ENCODE measurements at places on chromosomes 7 and 10. TPM values are rescaled to one million over a fixed set of nuclear protein-coding genes. Genes with fewer than 3 reads are reported as not detected.

Gene FKBP6
- total RNA-seq = not detected

Gene CTAGE4
- 5.8 TPM for total RNA-seq

Gene HYAL4
- not detected for total RNA-seq

Gene MEOX2
- total RNA-seq = not detected

Gene TRIM4
- 34.0 TPM for total RNA-seq

Gene TRIM73
- 16.7 TPM for total RNA-seq

Gene DENND2A
- 4.2 TPM for total RNA-seq

Gene GPR37
- total RNA-seq = 1.8 TPM

Gene PLXNA4
- total RNA-seq = 1.0 TPM

- peaks cover 42% of the 10 kb centered on the region for H3K4me1 ChIP-seq
- no peaks in the 10 kb centered on the region for H3K36me3 ChIP-seq
Measured at GRCh38 chr7:134548877-134549276, at the start of gene AKR1B15. TSS of gene AKR1B15 (plus strand) at chr7:134549110. CDS start at chr7:134564620, 15,510 bp downstream.

DNA sequence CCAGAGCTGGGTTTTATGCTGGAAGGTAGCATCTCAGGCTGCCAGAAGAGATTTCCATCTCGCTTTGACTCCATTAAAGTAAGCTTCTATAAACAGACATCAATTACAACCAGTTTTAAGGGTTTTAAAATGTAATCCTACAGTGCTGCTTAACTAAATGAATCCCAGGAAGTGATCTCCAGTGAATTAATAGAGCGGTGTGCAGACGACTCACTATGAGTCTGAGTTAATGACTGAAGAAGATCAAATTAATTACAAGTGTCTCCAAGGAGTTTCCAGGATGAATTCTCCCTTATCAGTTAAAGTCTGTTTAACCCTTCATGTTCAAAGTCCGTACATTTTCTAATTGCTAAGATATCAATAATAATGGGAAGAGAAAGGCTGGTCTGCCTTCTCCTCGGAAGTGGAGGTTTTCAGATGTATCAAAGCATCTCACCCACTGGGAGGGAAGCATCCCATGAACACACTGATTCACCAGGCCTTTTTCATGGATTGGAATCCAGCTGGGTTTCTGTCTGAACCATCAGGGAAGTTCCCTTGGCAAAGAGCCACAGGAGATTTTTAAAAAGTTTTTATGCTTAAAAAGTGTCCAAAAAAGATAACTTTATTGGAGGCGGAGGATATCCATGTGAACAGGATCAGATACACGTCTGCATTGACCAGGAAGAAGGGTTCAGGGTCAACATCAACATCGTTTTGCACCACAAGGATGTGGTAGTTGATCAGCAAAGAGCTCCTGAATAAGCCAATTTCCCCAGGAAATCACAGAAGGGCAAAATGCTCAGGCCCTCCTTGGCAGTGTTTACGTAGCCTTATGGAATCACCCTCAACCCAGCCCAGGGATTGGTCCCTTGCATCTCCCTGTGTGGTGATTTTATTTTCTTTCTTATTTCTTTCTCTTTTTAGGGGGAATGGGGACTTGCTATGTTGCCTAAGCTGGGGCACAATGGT is 288.2 kb downstream of the POU6F2 start:
- peaks cover 47% of the 10 kb centered on the region for H3K27me3 ChIP-seq
- DNase-seq = no peak
- H3K4me1 ChIP-seq = no peaks in the 10 kb centered on the region
- no peaks in the 10 kb centered on the region for H3K36me3 ChIP-seq

- peak overlapping the region; percentile 99 for H3K27ac ChIP-seq
- no peaks in the 10 kb centered on the region for H3K27me3 ChIP-seq
- no peak overlapping the region for H3K4me3 ChIP-seq
Measured at GRCh38 chr7:130894146-130894908, 160.3 kb upstream of the KLF14 start.

DNA sequence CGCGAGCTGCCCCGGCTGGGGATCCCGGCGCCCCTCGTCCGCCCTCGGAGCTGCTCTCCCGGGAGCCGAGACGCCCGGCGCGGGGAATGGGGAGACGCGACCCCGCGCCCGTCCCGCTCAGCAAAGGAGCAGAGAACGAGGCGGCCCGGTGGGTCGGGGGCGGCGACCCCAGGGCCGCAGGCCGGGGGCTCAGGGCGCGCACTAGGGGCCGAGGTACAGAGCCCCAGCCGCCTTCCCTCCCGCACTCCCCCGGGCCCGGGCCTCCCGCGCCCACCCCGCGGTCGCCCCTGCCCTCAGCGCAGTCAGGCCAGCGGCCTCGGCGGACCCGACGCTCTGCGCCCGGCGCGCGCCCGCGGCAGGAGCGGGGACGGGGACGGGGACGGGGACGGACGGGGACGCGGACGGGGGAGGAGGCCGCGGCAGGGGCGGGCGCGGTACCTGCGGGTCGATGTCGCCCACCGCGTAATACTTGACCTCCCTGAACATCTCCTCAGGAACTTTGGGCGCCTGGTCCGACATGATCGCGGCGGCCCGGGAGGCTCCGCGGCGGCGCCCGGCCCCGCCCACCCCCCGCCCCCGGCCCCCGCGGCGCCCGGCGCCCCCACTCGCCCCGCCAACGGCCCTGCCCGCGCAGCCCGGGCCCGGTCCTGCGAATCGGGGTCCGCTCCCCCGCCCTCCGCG is 373 bp downstream of the PAXIP1 start:
- no peak overlapping the region for H3K27ac ChIP-seq
- H3K4me1 ChIP-seq = peaks cover 22% of the 10 kb centered on the region
- peaks cover 11% of the 10 kb centered on the region for H3K36me3 ChIP-seq
- H3K27me3 ChIP-seq = no peaks in the 10 kb centered on the region

DNA sequence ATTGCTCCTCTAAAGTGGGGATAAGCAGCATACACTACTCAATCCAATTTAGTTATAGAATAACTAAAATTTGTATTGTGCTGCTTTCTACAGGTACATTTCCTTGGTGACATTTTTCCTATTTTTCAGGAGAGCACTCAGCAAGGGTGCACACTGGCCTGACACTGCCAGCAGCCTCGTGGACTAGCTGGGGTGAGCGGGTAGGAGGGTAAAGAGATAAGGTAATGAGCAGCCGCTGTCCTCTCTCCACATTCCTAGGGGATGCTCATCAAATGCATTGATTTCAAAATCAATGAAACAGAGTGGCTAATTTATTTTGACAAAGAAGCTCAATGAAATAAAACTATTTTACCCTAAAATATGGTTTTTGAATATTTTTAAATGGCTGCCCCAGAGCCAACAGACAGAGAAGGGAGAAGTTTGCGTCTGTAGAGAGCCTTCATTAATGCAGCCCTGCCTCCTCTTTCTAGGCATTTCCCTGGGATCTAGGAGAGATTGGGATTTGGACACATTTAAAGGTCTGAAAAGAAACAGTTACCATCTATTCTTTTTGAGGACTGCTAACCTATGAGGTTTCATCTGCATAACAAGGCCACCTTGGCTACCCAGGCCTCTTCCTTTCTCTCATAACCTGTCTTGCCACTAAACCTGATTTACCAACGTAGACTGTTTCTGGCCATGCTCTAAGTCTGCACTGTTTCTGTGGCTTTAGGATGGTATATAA is 561.0 kb downstream of the IPMK start:
- no peak for DNase-seq
- H3K36me3 ChIP-seq = no peaks in the 10 kb centered on the region
- no peak overlapping the region for H3K27ac ChIP-seq
- H3K27me3 ChIP-seq = no peaks in the 10 kb centered on the region

DNA sequence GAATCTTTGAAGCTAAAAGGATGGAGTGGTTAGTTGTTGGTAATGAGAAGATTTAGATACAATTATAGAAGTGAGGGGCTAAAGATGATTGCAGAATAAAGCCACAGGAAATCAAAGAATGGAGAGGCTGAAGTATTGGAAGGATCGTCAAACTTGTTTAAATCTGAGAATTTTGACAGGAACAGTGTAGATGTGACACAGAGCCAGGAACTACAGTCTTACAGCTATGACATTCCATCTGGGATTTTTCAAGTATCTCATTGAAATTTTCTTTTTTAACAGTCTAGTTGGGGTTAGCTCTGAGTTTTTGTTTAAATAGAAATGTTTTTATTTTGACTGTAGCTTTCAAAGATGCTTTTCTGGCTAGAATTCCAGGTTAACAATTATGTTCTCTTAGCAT is 181.4 kb downstream of the NRG3 start:
- DNase-seq = no peak
- H3K27ac ChIP-seq = no peak overlapping the region
- H3K4me1 ChIP-seq = no peaks in the 10 kb centered on the region
- H3K36me3 ChIP-seq = no peaks in the 10 kb centered on the region
- no peak overlapping the region for H3K4me3 ChIP-seq

- no peak overlapping the region for H3K27ac ChIP-seq
- H3K4me3 ChIP-seq = no peak overlapping the region
- no peak for DNase-seq
- H3K27me3 ChIP-seq = no peaks in the 10 kb centered on the region
- H3K36me3 ChIP-seq = no peaks in the 10 kb centered on the region
Measured at GRCh38 chr7:12289996-12290395, 78.9 kb downstream of the TMEM106B start.

- H3K36me3 ChIP-seq = peaks cover 25% of the 10 kb centered on the region
- no peak for DNase-seq
- no peak overlapping the region for H3K27ac ChIP-seq
- no peak overlapping the region for H3K4me3 ChIP-seq
- peaks cover 68% of the 10 kb centered on the region for H3K4me1 ChIP-seq
- H3K27me3 ChIP-seq = no peaks in the 10 kb centered on the region
Measured at GRCh38 chr10:50398381-50398780, 147.1 kb upstream of the ASAH2 start.

DNA sequence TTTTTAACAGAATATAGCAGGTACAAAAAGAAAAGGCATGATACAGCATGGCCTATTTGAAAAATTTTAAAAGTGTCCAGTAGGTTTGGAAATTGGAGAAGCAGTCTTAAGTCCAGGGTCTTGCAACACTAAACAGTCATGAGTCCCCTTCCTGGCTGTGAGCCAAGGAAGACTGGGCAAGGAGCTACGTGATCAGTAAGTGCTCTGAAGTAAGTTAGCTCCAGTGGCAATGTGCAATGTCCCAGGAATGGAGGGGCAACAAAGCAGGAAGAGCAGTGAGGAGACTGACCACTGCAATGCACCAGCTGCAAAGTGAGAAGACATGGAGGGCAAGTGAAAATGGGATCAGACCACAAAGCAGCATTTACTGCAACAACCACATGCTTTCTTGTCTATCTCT is 72.9 kb upstream of the GRID1 start:
- H3K27me3 ChIP-seq = no peaks in the 10 kb centered on the region
- no peaks in the 10 kb centered on the region for H3K36me3 ChIP-seq
- DNase-seq = no peak
- H3K4me3 ChIP-seq = no peak overlapping the region
- no peak overlapping the region for H3K27ac ChIP-seq

DNA sequence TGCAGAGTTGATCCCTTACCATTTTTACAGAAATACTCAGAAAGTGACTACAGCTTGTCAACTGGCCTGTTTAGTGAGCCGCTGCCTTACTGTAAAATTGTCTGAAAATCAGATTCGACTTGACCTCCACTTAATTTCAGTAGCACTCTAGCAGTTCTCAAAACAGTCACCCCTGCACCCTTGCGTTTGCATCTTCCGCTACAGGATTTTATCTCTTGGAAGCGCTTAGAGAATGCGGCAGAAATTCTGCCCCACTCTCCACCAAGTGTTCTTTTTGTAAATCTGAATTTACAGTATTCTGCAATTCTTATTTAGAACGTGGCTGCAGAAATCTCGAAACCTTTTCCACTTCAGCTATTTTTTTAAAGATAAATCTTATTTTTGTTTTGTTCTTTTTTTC is 1.9 kb upstream of the TWIST1 start:
- no peaks in the 10 kb centered on the region for H3K4me1 ChIP-seq
- peak; percentile 19 for DNase-seq
- no peak overlapping the region for H3K27ac ChIP-seq
- H3K27me3 ChIP-seq = no peaks in the 10 kb centered on the region

DNA sequence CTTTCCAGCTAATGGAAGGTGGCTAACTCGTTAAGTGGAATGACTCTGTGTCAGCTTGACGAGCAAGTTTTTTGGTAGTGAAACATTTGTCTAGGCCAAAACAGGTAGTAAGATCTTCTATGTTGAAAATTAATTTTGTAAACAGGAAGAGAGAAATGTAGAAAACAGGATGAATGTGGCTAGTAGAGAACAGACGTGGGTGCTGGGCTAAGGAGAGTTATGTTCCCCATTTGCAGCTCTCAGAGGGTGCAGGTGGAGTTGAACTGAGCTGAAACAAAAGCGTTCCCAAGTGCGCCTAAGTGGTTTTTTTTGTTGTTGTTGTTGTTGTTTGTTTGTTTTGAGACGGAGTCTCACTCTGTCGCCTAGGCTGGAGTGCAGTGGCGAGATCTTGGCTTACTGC is 59.5 kb upstream of the SRPK2 start:
- H3K4me1 ChIP-seq = no peaks in the 10 kb centered on the region
- no peaks in the 10 kb centered on the region for H3K36me3 ChIP-seq
- H3K4me3 ChIP-seq = no peak overlapping the region

GRCh38 chr7:131097662-131098376 is 229.9 kb upstream of the MKLN1 start:
- H3K4me3 ChIP-seq = no peak overlapping the region
- H3K27me3 ChIP-seq = no peaks in the 10 kb centered on the region
- DNase-seq = no peak

DNA sequence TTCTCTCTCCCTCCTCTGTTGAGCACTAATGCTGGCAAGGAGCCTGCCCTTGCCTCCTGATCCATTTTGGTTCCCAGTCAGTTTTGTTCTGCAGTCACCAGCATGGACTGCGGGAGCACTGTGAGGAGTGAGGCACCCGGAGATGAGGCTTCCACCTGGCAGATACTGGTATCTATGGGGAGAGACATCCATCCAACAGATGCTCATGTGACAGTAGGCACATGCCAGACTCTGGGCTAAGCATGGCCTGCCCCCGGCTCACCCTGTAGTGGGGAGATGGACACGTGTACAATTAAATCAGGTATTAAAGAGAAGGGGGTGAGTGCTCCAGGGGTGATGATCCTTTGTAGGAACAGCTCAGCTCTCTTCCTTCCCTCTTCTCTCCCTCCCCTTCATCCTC is 74.0 kb upstream of the PODXL start:
- H3K4me1 ChIP-seq = peaks cover 94% of the 10 kb centered on the region
- DNase-seq = no peak
- peak overlapping the region; percentile 59 for H3K27ac ChIP-seq
- no peaks in the 10 kb centered on the region for H3K27me3 ChIP-seq
- no peak overlapping the region for H3K4me3 ChIP-seq
- H3K36me3 ChIP-seq = no peaks in the 10 kb centered on the region

DNA sequence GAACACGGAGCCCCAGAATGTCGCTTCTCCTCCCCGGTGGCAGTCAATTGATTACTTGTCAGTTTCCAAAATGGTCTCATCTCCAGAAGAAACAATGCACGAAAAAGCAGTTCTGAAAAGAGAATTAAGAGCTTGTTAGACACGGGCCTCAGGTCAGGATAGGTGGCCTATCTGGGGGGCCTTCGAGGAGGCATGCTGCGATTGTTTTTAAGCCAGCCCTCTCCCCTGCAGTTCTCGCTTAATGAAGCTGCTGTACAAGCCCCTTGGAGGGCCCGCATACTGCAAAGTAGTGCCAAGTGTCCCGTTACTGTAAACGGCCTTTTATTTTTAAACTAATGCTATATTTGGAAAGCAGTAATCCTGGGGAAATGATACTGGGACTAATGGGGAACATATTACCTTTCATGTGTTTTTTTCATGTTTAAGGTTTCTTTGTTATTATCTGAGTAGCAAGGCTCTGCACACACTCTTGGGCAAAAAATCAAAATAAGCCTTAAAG is 114.8 kb upstream of the TCF7L2 start:
- no peaks in the 10 kb centered on the region for H3K27me3 ChIP-seq
- no peak overlapping the region for H3K4me3 ChIP-seq
- H3K4me1 ChIP-seq = no peaks in the 10 kb centered on the region

GRCh38 chr10:100600218-100600617 is 64.5 kb downstream of the HIF1AN start:
- no peaks in the 10 kb centered on the region for H3K36me3 ChIP-seq
- H3K4me1 ChIP-seq = no peaks in the 10 kb centered on the region
- DNase-seq = no peak
- no peak overlapping the region for H3K27ac ChIP-seq
